NCI-H69 (cell line): ENCODE measurements at places on chromosomes 1 and 21.

- DNase-seq = no peak
Measured at GRCh38 chr1:171344473-171344820, 30.5 kb downstream of the FMO4 start.

- no peak for DNase-seq
Measured at GRCh38 chr1:208538587-208538986, 294.4 kb upstream of the PLXNA2 start.

DNA sequence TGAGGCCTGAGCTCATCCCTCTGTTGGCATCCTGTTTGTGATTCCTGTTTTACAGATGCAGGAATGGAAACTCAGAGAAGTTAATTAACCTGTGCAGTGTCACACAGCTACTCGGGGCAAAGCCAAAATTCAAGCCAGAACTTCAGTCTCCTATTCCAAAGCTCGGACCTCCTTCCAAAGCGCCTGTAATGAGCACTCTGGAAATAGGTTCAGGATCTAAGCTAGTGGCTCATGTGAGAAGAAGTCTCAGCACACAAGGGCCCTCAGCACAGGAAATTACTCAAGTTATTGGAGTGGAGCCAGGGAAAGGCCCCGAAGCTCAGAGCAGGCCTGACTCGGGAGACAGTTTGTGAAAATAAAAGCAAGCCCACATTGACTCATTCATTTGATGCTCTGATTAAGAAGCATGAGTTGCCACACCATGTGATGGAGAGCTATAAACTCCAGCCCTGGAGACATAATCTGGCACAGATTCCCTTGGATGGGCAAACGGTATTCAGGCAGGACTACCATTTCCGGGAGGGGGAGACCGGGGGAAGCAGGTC, 50.6 kb upstream of the LYST start:
- DNase-seq = peak; percentile 92

DNA sequence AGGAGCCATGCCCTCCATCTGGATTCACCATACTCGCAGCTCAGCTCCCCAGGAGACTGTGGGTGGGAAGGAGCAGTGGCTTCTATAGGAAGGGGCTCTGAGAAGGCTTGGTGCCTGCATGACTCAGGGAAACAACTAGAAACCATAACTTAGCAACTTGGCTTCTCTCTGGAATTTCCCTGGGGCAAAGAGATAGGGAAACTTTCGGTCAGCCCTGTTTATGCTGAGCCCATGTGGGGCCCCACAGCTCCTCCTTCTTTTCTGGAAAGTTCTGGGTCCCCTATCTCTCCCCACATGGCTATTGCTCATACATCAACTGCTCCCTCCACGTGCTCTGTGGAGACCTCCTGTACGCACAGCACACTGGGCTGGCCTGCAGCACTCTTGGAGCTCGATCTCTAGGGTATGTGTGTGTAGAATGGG, 39.3 kb downstream of the PLEKHA6 start:
- no peak for DNase-seq

DNA sequence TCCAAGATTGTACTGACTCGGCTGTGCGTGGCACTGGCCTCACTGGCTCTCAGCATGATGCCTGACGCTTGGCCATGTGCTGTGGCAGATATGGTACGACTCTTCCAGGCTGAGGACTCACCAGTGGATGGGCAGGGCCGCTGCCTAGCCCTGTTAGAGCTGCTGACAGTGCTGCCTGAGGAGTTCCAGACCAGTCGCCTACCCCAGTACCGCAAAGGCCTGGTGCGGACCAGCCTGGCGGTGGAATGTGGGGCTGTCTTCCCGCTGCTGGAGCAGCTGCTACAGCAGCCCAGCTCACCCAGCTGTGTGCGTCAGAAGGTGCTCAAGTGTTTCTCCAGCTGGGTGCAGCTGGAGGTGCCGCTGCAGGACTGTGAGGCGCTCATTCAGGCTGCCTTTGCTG, 2.9 kb downstream of the IPO13 start:
- DNase-seq = no peak

GRCh38 chr1:119367432-119368124, 1.0 kb upstream of the HAO2 start:
- DNase-seq = peak; percentile 21

DNA sequence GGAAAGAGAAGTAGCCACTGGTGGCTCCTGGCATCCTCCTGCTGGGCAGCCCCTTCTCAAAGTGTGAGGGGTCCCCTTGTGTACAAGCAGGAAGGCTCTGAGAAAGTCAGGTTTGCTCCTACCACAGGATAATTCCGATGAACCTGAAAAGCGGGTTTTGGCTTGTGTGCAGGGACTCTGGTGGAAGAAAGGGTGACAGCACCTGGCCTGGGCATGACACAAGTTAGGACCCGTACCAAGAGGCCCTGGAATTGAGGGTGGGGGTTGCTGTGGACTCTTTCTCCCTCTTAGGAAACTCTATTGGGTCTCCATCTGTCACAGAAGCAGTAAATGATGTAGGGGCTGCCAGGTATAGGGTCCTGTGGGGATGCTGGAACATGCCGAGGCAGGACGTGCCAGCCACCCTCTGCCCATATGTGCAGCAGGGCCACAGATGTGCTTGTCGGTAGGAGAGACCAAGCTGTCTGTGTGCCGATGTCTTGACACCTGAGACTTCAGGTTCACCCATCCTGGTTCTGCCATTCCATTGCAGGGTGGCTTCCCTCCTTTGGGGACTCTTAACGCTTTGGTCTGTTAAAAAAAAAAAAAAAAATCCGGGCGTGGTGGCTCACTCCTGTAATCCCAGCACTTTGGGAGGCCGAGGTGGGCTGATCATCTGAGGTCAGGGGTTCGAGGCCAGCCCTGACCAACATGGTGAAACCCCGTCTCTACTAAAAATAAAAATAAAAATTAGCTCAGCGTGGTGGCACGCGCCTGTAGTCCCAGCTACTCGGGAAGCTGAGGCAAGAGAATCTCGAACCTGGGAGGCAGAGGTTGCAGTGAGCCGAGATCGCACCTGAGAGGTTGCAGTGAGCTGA, 9.8 kb downstream of the C1orf35 start:
- no peak for DNase-seq

- peak; percentile 29 for DNase-seq
Measured at GRCh38 chr1:223486366-223486765, 93.2 kb downstream of the CCDC185 start.

GRCh38 chr1:235075777-235076308, 52.8 kb downstream of the TOMM20 start:
- no peak for DNase-seq

GRCh38 chr1:15058261-15058660, 95.3 kb upstream of the TMEM51 start:
- no peak for DNase-seq

- no peak for DNase-seq
Measured at GRCh38 chr1:160216301-160216700, 11.1 kb downstream of the PEA15 start.

DNA sequence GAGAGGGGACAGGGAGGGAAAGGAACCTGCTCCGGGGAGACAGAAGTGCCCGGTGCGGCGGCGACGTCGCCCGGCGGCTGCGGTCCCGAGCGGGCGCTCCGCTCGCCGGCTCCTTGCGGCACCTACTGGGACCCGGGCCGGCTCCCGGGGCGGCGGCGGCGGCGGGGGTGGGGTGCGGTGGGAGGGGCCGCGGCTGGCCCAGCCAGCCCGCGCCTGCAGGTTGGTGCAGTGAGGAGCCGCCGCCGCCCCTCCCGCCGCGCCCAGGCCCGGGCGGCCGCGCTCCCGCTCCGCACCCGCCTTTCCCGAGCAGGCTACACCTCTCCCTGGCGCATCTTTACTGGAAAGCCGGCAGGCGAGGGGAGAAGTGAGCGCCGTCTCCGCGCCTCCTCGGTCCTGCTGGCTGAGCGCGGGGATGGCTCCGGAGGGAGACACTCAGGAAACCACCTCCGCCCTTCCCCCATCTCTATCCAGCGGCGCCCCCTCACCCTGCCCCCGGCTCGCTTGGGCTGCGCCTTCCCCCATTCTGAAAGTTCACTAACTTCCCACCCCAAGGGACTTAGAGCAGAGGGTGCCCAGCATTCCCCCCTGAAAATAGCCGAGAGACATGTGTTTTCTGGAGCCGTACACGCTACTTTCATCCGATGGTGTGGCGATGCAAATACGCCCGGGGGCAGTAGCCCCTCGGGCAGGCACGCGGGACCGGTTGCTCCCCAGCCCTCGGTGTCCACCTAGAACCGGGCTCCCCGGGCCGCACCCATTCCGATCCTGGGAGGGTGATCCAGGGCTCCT, at the start of gene PLD5:
TSS of gene PLD5 (minus strand) at position 127 of the 789 bp plus-strand sequence.
- DNase-seq = peak; percentile 74

DNA sequence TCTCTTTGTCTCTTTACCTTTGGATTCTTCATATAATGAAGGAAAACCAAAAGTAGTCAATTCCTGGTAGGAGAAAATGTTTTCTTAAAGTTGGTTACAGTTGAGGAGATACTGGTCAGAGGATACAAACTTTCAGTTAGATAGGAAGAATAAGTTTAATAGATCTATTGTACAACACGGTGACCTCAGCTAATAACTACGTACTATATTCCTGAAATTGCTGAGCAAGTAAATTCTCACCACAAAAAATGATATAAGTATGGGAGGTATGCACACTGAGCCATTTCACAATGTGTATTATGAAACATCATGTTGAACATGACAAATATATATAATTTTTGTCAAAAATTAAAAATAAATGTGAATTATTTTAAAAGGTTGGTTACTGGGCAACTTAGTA, 20.4 kb downstream of the SSX2IP start:
- DNase-seq = no peak

DNA sequence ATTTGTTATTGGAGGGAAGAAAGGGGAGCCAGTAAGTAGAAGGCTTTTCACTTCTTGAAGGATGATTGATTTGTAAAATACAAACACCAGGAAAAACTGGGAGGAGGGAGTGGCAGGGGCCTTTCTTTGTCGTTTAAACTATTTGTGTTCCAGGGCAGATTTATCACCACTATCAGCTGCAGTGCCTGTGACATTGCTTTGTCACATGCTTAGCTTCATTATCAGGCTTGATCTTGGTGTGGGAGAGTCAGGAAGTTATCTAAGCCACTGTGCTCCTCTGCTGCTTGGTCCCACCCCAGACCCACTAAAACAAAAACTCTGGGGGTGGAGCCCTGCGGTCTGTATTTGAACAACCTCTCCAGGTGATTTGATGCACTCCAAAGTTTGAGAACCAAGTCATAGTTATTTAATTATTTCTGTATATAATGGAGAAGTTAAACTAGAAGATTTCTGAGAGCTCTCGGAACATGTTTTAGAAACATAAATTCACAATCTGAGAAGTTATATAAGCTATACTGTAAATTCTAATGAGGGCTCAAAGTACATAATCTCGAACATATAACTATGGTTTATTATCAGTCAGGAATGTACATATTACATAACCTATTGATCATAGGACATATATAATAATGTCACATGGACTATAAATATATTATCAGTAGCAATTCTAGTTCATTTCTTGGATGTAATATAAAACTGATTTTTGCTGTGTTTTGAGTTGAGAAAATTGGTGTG, 87.9 kb downstream of the CDC14A start:
- peak; percentile 72 for DNase-seq

- DNase-seq = no peak
Measured at GRCh38 chr1:78408810-78409209, 82.0 kb upstream of the PTGFR start.

DNA sequence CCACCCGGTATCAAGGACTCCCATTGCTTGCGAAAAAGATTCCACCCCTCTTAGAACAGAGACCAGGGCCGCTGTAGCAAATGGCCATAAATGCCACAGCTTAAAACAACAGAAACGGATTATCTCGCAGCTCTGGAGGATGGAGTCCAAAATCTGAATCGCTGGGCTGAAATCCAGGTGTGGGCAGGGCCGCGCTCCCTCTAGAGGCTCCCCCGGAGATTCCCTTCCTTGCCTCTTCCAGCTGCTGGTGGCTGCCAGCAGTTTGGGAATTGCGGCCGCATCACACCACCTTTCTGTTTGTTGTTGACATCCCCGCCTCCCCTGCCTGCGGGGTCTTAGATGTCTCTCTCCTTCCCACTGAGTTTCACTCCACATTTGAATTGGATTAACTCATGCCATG, 15.6 kb downstream of the PDE9A start:
- peak; percentile 21 for DNase-seq

- DNase-seq = no peak
Measured at GRCh38 chr1:154265586-154265985, 6.8 kb upstream of the HAX1 start.

DNA sequence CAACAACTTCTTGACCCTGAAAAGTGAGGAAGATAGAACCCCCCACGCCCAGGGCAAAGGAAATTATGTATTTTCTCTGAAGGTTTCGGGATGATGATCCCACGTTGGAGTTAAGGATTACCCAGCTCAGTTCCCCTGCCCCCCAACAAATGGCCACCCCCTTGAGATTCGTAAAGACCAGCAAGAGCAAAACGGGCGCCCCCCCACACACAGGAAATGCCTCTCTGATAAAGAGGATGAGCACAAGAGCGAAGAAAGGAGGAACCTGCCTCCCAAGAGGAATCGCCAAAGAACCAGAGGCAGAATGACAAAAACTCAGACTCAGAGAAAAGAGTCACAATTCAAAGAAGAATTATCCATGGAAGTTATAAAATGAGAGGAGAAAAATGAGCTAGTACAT, 576.9 kb downstream of the MATN1 start:
- no peak for DNase-seq
